Endodermal cell (in vitro differentiated cells): ENCODE measurements at places on chromosomes 3 and 15. TPM values are rescaled to one million over a fixed set of nuclear protein-coding genes. Genes with fewer than 3 reads are reported as not detected.
A peak's percentile ranks its signal among the peaks of the same experiment; 100 is the strongest.

GRCh38 chr3:49901366-49902339 is 2.0 kb downstream of the MST1R start:
- DNase-seq = no peak

- no peak for DNase-seq
Observed at GRCh38 chr3:17844236-17844635, 101.8 kb upstream of the TBC1D5 start.

DNA sequence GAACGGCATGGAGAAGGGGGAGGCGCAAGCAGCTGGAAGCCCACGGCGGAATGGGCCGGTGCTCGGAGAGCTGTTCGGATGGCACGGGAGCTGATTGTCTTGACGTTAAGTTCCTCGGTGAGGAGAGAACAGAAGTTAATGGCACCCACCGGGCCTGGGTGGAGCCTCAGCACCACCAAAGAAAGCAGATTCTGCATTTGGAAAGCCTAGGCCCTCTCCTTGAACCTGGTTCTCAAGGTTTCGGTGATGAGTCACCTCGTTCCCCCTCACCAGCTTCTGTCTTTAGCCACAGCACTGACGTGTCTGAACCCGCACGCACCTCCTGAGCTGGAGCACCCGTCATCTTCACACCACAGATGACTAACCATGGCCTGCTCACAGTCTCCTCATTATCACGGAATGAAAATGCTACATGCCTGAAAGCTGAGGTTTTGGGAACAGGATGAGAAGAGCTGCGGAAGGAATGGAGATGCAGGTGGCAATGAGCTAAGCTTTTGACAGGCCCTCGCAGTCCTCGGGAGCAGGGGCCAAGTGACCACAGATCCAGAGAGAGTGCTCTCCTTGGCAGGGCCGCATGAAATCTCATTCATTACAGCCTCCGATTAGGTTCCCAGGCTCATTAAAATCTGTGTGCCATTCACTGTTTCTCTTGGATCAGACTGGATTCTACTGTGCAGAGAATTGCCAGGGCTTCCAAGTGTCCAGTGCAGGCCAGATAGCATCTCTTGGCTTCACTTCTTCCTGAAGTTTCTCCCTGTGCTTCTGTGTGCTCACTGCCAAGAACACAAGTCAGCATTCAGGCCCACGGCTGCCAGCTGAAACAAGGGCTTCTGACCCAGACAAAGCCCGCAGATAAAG is 96.3 kb upstream of the DLG1 start:
- DNase-seq = peak; percentile 74

DNA sequence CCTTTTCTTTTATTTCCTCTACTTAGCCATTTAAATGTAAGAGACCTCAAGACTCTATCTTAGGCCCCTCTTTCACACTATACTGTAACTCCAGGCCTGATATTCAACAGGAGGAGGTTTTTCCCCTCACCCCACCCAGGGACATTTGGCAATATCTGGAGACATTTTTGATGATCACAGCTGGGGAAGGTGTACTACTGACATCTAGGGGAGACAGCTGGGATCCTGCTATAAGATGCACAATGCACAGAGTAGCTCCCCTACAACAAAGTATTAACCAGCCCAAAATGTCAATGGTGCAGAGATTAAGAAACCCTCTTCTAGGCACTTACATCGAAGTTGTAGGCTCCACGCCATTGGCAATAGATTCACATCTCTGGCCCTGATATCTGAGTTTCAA is 517.5 kb upstream of the UBE2E2 start:
- DNase-seq = peak; percentile 54

GRCh38 chr3:129054605-129055104 is 5.9 kb upstream of the GP9 start:
- DNase-seq = peak; percentile 43

DNA sequence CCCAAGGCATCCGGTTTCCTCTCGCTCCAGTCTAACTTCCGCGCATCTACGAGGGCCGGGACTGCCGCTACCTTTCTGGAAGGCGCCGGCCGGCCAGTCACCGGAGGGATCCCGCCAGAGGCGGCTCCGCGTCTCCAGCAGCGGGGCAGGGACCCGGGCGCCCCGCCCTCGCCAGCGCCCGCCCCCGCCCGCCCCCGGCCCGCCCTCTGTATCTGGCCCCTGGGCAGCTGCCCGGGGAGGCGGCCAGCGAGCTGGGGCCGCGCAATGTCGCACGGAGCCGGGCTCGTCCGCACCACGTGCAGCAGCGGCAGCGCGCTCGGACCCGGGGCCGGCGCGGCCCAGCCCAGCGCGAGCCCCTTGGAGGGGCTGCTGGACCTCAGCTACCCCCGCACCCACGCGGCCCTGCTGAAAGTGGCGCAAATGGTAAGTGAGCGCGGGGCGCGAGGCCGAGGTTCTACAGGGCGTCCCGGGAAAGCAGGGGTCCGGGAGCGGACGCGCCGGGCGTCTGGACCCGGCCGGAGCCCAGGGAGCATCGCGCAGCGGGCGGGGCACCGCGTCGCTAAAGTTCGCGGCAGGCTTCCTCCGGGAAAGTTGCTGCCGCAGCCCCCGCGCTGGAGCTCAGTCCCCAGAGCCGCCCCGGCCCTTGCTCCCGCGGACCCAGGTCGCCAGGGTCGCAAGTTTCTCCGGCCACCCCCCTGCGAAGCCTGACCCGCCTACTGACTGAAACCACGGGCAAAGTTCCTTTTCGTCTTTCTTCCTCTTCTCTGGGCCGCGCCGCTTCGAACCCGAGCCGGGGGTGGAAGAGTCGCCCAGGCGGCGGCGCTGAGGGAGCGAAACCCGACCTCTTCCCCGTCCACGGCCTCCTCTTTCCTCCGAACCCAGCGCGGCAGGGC is at the start of gene CMTM7:
TSS of gene CMTM7 (plus strand) at position 211 of the 893 bp plus-strand sequence. CDS start at position 265, 54 bp downstream.
- DNase-seq = peak; percentile 89

GRCh38 chr3:132253262-132253878 is 63.8 kb upstream of the ACP3 start:
- peak; percentile 62 for DNase-seq

- DNase-seq = peak; percentile 35
Observed at GRCh38 chr15:31280046-31280830, 46.4 kb upstream of the KLF13 start.

DNA sequence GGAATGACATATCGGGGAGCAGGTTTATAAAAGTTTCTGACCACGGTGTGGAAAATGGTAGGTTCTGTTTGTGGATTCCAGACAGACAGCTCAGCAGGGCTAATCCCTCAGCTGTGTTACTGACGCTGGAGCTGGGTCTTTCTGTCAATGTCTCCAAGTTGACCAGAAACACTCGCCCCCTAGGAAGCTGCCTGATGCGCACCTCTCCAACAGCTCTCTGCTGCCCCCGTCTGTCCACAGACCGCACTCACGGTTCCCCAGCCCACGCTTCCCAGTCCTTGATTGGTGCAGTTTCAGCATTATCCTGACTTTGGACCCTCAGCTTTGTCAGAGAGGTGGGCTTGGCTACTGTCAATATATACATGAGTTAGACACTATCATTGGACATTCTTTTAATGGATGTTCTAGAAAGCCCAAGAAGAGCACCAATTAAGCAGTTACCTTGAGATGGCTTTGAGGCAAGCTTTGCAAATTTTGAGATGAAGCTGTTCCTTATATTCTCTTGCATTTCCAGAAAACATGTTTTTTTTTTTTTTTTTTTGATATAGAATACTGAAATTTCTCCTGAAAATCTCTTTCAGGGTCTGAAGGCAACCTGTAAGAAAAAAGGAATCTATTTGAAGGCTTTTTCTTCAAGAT is 98.9 kb upstream of the TBC1D5 start:
- DNase-seq = peak; percentile 97

- DNase-seq = peak; percentile 58
Observed at GRCh38 chr15:62807539-62808130, 234.9 kb upstream of the TPM1 start.

DNA sequence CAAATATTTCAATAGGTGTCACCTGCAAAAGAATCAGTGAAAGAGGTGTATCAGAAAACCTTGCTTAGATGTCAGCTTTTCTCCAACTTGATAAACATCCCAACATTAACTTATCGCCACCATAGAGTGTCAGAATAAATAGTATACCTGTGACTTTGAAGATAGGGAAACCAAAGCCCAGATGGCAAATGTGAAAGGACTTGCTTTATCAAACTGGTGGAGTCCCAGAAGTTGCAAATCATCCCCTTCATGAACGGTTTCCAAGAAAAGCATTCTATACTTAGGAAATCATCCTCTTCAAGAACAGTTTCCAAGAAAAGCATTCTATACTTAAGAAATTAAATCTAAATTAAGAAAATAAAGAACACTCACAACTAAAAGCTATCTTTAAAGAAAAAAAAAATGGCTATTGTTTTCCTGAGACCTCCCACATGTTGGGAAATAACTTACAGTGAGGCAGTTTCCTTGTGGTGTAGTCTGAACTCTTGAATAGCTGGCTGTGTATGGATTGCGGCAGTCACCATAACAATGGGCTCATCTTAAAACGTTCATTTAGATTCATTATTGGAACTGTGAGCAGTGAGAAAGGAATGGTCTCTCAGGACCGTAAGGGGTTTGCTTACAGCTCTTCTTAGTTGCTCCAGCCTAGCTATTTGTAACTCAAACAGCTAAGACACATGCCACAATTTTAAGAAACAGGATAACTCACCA is 56.5 kb downstream of the GHSR start:
- no peak for DNase-seq

DNA sequence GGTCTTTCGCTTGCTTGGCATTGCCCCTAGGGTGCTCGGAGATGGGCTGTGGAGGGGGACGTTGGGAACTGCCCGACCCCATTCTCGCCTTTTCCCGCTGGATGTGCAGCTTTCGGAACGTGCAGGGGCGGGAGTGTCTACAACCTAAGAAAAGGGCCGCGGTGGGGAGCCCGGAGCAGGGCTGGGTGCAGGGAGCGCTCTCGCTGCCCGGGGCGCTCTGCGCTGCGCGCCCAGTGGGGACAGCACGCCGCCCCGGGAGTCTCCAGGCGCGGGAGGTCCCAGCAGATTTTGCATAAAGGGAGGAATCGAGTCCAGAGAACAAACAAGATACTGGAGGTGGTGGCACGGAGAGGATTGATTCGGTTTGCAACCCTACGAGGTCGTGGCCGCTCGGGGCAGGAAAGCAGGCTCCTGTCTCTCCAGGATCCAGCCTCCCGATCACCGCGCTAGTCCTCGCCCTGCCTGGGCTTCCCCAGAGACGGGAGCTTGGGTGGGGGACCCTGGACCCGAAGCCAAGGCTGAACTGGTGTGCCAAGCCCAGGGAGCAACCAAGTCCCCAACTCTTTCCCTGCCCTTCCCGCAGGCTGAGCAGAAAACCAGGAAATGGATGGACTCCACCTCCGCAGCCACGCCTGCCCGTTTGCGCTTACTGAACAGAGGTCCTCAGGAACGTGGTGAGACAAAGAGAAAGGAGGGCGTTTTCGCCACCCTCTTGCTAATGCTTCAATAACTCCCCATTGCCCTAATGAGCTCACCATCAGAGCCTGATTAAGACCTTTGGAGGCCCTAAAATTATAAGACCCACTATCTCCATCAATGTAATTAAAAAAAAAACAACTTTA is 59.7 kb downstream of the NOX5 start:
- DNase-seq = peak; percentile 92

The THAP10 gene
- 2.4 and 2.7 TPM in 2 replicates for total RNA-seq

The GOLGA6A gene
- total RNA-seq = 0.25 and 0.75 TPM in 2 replicates

The SNRPN gene
- total RNA-seq = 278 to 298 TPM (median 287 TPM) in 3 replicates

The PLA2G4D gene
- total RNA-seq = not detected in 2 replicates
